Activated T-cell treated with anti-CD3 and anti-CD28 coated beads, Interleukin-2, amount 50 U/mL, for 72 hours (primary cell): ENCODE measurements at places on chromosomes 5 and 9. TPM values are rescaled to one million over a fixed set of nuclear protein-coding genes. Genes with fewer than 3 reads are reported as not detected.

DNA sequence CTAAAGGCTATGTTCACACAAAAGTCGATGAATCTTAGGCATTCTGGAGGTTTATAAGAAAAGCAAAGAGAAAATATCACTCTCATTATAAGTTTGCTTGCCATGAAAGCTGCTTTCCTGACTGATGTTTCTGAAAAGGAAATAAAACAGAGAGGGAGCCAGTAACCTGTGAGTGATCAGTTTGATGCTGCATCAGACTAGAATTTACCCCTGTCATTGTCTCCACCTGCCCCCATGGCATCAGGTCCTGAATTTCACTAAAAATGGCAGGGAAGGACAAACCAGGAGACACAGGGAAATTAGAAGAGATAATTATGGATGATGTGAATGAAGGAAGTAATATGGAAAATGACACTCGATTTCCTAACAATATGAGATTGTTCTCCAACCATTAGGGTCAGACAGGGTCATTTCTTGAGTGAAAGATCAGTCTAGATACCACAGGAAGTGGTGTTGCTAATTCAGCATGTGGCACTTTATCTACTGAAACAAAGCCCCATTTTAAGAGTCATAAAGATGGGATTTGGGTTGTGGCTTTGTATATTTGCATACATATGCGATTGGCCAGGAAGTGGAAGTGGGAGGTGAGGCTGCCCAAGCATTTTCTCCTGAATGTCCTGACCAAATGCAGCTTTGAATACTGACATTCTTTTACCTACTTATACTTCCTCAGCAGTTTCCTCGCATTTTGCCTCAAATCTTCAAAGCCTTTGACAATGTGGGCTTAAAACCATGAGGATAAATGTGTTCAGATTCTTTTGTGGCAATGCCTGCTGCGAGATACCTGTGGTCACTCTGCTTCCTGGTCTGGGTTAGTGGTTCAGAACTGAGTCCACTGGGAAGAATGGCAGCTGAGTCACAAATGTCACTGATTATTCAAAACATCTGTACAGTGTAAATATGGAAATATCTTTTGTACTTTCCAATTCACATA, 29.7 kb downstream of the MEGF10 start:
- DNase-seq = peak; percentile 8
- H3K36me3 ChIP-seq = no peaks in the 10 kb centered on the region
- no peaks in the 10 kb centered on the region for H3K27me3 ChIP-seq
- H3K27ac ChIP-seq = peak overlapping the region; percentile 12
- H3K4me3 ChIP-seq = peak overlapping the region; percentile 10

DNA sequence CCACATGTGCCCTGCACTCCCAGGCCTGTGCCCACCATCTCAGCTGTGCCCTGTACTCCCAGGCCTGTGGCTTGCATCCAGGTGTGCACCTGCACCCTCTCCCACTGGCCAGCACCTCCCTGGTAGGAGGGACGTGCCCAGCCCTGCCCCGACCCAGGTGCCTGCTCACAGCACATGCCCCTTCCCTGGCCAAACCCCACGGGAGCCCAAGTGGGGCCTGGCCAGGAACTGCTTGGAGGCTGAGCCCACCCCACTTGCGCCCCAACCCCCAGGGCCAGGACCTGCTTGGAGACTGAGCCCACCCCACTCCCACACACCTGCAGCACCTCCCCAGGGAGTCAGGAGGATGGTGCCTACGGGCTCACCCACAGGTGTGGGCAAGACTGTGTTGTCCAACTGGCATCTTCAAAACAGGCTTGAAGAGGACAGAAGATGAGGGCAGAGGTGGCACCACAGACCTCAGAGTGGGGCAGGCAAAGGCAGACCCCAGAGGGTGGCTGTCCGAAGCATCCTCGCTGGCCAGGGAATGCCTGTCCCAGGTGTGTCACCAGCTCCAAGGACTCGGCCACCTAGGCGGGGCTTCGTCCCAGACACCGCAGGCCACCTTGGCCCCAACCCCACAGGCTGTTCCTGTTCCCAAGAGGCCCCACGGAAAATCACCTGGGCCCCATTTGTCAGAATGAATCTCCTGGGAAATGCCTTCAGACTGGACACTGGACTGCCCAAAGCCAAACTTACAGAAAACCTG, 10.8 kb downstream of the ZDHHC11B start:
- H3K4me3 ChIP-seq = no peak overlapping the region
- no peaks in the 10 kb centered on the region for H3K4me1 ChIP-seq
- no peak overlapping the region for H3K27ac ChIP-seq
- no peaks in the 10 kb centered on the region for H3K36me3 ChIP-seq
- no peak for DNase-seq

- H3K27ac ChIP-seq = no peak overlapping the region
- no peak for DNase-seq
- H3K36me3 ChIP-seq = no peaks in the 10 kb centered on the region
- H3K4me1 ChIP-seq = no peaks in the 10 kb centered on the region
- H3K27me3 ChIP-seq = no peaks in the 10 kb centered on the region
Observed at GRCh38 chr9:111008158-111009075, 29.9 kb downstream of the LPAR1 start.

GRCh38 chr5:150931368-150931965, 26.7 kb upstream of the ZNF300 start:
- H3K27ac ChIP-seq = no peak overlapping the region
- peaks cover 20% of the 10 kb centered on the region for H3K36me3 ChIP-seq
- H3K4me1 ChIP-seq = no peaks in the 10 kb centered on the region
- no peaks in the 10 kb centered on the region for H3K27me3 ChIP-seq

- no peaks in the 10 kb centered on the region for H3K36me3 ChIP-seq
- no peak overlapping the region for H3K4me3 ChIP-seq
- DNase-seq = no peak
- no peaks in the 10 kb centered on the region for H3K4me1 ChIP-seq
- H3K27me3 ChIP-seq = no peaks in the 10 kb centered on the region
Observed at GRCh38 chr5:126364206-126364902, 58.9 kb upstream of the GRAMD2B start.

- peak overlapping the region; percentile 75 for H3K4me3 ChIP-seq
- no peak overlapping the region for H3K27ac ChIP-seq
- DNase-seq = no peak
- H3K36me3 ChIP-seq = no peaks in the 10 kb centered on the region
Observed at GRCh38 chr9:129567842-129568559, 52.9 kb downstream of the C9orf50 start.

DNA sequence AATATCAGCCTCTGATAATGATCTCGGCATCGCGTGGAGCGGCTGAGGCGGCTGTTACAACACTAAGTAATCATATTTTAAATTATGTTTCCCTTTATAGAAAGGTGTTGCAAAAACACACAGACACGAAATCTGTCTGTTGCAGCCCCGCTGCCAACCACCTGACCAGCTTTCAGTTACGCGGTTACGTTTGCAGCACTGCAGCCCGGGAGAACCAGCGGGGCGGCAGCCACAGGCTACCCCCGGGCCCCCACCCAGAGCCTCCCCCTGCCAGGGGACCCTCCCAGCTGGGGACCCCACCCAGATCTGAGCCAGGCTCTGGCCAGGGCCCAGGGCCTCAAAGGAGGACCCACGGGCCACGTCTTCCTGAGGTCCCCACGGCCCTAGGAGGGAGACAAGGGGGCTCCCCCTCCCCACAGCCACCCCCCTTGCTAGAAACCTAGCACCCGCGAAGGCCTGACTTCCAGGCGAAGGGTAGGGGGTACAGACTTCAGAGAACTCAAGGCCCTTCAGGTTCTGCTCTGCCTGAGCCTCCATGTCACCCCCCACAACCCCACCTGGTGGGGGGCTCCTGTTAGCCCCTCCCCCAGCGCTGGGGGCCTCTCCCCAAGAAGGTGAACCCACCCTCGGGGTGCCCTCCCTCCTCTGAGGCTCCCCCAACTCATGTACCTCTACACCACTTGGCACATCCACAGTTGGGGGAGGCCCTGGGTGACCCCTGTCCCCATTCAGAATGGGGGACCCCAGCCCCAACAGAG, 6.0 kb downstream of the NACC2 start:
- no peak overlapping the region for H3K4me3 ChIP-seq
- no peak for DNase-seq
- H3K4me1 ChIP-seq = peaks cover 4% of the 10 kb centered on the region
- no peak overlapping the region for H3K27ac ChIP-seq

- DNase-seq = peak; percentile 70
- H3K36me3 ChIP-seq = peaks cover 6% of the 10 kb centered on the region
- H3K27ac ChIP-seq = peak overlapping the region; percentile 96
Observed at GRCh38 chr9:120931231-120932085, 4.9 kb upstream of the TRAF1 start.

- H3K27me3 ChIP-seq = no peaks in the 10 kb centered on the region
- H3K4me1 ChIP-seq = peaks cover 21% of the 10 kb centered on the region
- DNase-seq = peak; percentile 63
Observed at GRCh38 chr9:136741883-136742571, 713 bp downstream of the LCN10 start.

DNA sequence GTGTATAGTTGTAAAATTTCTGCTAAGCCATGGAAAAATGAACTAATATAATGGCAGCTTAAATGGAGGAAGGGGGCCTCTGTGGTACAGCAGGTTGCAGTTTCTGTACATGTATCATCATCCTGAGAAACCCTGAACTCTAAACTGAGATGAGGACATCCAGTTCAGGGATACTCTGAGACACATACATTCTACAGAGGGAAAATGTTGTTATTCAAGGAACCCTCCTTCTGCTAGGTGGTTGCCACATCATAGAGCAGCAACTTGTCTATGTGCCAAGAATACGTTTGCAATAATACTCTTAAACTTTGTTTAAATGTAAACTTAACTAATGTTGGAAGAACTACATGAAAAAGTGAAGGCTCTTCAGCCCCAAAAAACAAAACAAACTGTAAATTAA, 1310.8 kb upstream of the WWC1 start:
- H3K36me3 ChIP-seq = peaks cover 1% of the 10 kb centered on the region
- no peaks in the 10 kb centered on the region for H3K4me1 ChIP-seq
- H3K27me3 ChIP-seq = peaks cover 25% of the 10 kb centered on the region
- H3K27ac ChIP-seq = no peak overlapping the region

DNA sequence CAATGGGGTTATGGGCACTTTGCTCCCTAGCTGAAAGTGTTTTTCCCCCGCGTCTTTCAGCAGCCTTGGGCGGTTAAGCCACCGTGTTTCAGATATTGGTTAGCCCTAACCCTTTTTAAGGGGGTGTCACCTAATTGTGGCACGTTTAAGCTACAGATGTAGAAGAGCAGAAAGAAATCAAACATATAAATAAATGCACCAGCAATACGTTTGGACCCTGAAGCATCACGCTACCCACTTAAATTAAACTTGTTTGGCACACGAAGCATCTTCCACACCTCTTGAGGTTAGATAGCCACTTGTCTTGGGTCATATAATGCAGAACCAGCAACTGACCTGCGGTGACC, 768 bp downstream of the YTHDC2 start:
- H3K36me3 ChIP-seq = peaks cover 7% of the 10 kb centered on the region
- peak overlapping the region; percentile 90 for H3K4me3 ChIP-seq
- no peak for DNase-seq
- peaks cover 36% of the 10 kb centered on the region for H3K4me1 ChIP-seq
- peaks cover 18% of the 10 kb centered on the region for H3K27me3 ChIP-seq
- peak overlapping the region; percentile 97 for H3K27ac ChIP-seq

DNA sequence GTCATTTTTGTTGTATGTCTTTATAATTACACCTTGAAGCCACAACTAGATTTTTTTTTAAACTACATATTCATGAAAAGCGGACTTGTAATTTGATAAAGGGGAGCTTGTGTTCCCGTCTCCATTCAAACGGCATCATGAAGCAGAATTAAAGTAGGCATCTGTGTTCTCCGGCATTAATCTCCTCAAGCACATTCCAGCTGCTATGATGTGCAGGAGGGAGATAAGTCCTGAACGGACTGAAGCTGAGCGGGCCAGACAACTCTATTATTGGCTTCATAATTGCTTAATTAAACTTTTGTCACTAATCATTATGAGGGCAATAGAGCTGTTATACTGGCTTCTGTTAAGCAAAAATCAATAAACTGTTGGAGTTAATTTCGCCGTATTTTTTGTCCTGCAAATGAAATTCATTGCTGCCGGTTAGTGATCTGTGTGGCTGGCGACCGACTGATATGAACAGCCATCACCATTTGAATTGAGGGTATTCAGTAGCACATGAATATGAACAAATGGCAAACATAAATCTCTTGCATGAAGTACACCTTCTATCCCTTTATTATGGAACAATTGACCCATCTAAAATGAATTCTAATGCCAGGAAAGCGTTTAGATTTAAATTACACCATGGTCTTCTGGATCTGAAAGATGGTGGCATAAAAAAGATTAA, 408.8 kb upstream of the IRX1 start:
- no peaks in the 10 kb centered on the region for H3K27me3 ChIP-seq
- no peak for DNase-seq
- H3K4me1 ChIP-seq = no peaks in the 10 kb centered on the region
- H3K36me3 ChIP-seq = no peaks in the 10 kb centered on the region
- H3K27ac ChIP-seq = no peak overlapping the region
- no peak overlapping the region for H3K4me3 ChIP-seq

- H3K36me3 ChIP-seq = no peaks in the 10 kb centered on the region
- DNase-seq = no peak
- no peak overlapping the region for H3K27ac ChIP-seq
- H3K4me1 ChIP-seq = peaks cover 84% of the 10 kb centered on the region
Observed at GRCh38 chr9:112035166-112035826, 138.7 kb downstream of the UGCG start.

GRCh38 chr5:167797933-167798332, 493.5 kb upstream of the WWC1 start:
- no peak for DNase-seq
- no peaks in the 10 kb centered on the region for H3K4me1 ChIP-seq
- H3K27me3 ChIP-seq = no peaks in the 10 kb centered on the region
- H3K27ac ChIP-seq = no peak overlapping the region
- H3K4me3 ChIP-seq = no peak overlapping the region

DNA sequence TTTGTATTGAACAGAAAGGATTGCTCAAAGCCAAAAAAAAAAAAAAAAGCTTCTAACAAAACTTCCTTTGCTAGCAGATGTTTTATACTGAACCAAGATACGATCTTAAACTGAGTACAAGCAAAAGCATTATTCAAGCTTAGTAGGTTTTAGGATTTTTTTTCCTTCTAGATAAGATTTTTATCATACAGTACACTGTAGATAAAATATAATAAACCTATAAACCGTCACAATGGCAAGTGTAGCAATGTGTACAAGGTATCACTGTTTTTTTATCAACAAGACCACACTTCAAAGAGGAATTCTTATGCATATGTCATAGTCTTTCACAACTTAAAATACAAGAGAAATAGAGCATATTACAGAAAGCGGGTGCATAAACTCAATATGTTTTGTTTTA, 56.5 kb upstream of the TRPM3 start:
- no peaks in the 10 kb centered on the region for H3K4me1 ChIP-seq
- no peak overlapping the region for H3K4me3 ChIP-seq
- H3K36me3 ChIP-seq = no peaks in the 10 kb centered on the region
- H3K27me3 ChIP-seq = no peaks in the 10 kb centered on the region
- no peak overlapping the region for H3K27ac ChIP-seq

GRCh38 chr9:76944011-76944410, 38.1 kb upstream of the PRUNE2 start:
- H3K4me1 ChIP-seq = no peaks in the 10 kb centered on the region
- H3K4me3 ChIP-seq = no peak overlapping the region
- H3K27ac ChIP-seq = no peak overlapping the region
- H3K27me3 ChIP-seq = no peaks in the 10 kb centered on the region
- H3K36me3 ChIP-seq = no peaks in the 10 kb centered on the region

The THBS4 gene
- total RNA-seq = 4.7 TPM

The WHRN gene
- 8.6 TPM for total RNA-seq

The PCDHGC5 gene
- total RNA-seq = not detected

The DMXL1 gene
- total RNA-seq = 34.8 TPM

The CCDC171 gene
- total RNA-seq = 6.0 TPM
